ENCODE measurements at places on chromosomes 3 and 15.

DNA sequence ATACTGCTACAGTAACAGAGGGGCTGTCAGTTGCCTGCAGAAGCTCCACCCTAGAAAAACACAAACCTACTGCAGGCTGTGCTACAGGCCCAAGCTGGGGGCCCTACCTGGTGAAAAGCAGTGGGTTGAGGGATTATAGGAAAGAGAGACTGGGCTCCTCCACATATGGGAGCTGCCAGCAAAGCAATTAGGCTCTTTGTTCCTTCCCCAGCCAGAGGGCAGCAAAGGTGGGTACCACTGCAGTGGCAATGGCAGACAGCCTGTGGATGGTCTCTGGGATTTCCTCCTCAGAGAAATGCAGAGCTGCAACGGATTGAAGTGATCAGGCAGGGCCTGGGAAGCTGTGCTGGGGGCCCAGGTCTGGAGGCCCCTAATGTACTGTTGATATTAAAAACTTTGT is 19.1 kb upstream of the DNAAF4 start:
- DNase-seq: no peak

DNA sequence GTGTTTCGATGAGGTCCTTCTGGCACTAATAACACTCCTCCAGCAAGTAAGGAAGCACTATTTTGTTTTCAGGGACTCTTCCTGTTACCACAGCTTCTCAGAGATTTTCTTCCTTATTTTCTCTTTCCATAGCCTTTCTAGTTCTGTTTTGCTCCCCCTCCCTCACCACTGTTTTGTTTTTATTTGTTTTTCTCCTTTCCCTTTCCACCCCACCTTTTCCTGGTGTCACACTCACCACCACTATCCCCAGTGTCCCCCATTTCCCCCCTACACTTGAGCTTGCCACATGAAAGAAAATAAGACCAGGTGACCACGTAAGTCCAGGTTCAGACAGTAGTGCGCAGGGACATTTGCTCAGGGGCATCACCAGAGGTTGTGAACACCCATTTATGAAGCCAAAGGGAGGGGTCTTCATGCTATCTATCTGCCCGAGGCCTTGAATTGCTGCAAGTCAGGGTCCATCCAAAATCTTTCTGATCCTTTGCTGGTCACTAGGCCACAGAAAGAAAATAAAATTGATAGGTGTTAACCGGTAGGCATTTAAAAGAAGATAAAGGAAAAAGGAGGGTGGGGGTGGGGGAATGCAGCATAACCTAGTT is 1.4 kb upstream of the RFTN1 start:
- DNase-seq: no peak

GRCh38 chr15:84953136-84953535 is 28.5 kb upstream of the PDE8A start:
- no peak for DNase-seq

DNA sequence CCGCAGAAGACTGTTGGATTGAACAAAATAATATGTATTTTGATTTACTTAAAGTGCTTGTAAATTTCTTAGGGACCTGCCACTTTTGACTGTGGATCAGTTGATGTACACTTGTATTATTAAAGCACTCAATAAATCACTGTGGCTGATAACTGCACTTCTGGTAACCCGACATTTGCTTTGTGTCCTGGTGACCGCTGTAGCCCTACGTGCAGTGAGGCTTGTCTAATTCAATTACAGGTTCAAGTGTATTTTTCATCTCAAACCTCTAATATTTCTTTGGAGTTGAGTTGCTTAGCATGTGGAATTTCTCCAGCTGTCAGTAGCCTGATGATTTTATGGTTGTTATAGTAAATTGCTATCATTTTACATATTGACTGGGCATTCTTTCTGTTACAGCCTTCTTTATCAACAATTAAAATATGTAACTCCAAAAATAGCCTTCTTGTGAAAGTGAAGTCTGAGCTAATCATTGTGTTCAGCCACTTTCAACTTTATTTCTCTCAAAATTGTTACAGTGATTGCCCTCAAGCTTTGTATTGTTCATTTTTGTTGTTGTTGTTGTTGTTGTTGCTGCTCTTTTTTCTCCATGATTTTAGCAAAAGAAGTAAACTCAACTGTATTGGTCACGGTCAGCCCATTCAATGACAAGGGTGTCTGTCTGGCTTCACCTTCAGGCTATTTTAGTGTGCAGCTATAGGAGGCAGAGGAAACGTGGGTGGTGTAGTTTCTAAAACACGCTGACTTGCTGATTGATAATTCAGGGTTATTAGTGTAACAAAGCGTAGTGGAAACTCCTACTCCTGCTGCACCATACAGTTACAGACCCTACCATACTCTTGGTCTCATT is 215.1 kb upstream of the UBE2E1 start:
- no peak for DNase-seq

GRCh38 chr15:99545605-99546004 is 20.2 kb upstream of the MEF2A start:
- DNase-seq: peak; percentile 44

GRCh38 chr15:71093054-71094024 is 21.9 kb upstream of the THSD4 start:
- DNase-seq: peak; percentile 34

GRCh38 chr3:145176907-145177306 is 984.1 kb downstream of the PLOD2 start:
- DNase-seq: no peak

DNA sequence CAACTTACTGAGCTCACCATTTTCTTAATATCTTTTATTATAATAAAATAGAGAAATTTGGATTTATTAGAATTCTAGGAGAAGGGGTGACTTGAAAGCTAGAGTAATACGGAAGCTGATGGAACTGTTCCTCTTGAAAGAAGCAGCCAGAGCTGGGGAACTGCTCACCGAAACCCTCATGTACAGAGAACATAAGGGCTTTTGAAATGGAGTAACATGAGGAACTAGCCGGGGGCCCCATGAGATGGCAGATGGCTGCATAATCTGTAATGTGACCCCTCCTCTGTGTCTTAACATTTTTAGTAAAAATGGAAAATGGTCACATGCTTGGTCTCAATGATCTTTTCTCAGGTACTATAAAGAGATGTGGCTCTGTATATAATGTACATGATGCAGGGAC is 15.7 kb upstream of the DYNC1LI1 start:
- DNase-seq: no peak

DNA sequence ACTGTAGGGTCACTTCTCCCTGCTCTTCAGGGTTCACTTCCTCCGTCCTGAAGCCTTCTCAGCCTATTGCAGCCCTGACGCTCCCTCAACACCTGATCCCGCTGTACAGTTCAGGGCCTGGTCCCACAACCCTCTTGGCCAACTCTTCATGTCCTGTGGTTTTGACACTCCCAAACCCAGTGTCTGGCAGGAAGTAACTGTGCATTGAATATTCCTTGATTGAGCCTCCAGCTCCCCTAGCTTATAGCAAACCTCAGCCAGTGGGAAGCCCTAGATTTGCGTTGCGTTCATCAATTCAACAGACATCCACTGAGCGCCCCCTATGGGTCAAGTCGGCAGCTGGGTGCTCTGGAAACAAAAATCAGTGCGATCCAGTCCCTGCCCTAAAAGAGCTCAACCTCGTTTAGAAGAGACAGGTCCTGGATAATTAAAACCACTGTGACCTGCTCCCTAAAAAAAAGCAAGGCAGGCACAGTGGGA is 13.5 kb downstream of the UBAP1L start:
- DNase-seq: peak; percentile 81

GRCh38 chr15:89852342-89852995 is 37.8 kb upstream of the ANPEP start:
- DNase-seq: no peak

- no peak for DNase-seq
These were observed 478.0 kb downstream of the GABRG3 start for GRCh38 chr15:27448986-27449385.

GRCh38 chr3:64462203-64462602 is 225.6 kb downstream of the ADAMTS9 start:
- peak; percentile 91 for DNase-seq

DNA sequence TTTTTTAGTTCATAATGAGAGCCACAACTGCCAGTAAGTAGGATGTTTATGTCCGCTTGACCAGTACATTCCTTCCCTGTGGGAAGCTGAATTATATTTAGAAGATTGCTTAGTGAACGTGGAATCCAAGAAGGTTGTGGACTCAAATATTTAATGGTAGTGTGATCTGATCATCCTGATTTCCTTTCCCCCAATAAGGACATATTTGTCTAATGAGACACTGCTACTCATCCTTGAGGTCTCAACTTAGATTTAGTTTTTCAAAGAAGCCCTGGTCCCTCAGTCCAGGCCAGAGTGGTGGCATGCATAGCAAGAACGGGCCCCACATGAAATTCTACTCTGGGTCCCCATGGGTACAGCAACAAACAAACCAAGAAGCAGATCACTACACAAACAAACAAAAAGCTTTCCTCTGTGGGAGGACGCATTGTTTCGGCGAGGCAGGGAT is 60.8 kb downstream of the USP13 start:
- peak; percentile 67 for DNase-seq

DNA sequence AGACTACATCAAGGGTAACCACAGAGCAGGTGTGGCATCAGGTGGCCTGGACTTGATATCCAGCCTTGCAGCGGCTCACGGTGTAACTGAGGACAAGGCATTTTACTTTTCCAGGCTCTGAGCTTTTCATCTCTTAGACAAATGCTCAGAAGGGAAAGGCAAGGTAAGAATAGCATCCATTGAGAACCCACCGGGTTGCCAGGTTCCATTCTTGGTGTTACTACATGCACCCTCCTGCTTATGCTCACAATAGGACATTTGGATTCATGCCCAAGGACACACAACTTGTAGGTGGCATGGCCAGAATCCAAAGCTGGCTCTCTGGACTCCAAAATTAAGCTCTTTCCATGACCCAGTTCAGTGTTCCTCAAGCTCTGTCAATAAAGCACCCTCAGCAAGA is 85.5 kb downstream of the CCNL1 start:
- no peak for DNase-seq

GRCh38 chr3:167406876-167407492 is 26.9 kb upstream of the ZBBX start:
- DNase-seq: peak; percentile 45

- DNase-seq: no peak
These were observed 134.9 kb upstream of the TOPAZ1 start for GRCh38 chr3:44106756-44107155.
